ENCODE measurements at places on chromosomes 7 and 10.

DNA sequence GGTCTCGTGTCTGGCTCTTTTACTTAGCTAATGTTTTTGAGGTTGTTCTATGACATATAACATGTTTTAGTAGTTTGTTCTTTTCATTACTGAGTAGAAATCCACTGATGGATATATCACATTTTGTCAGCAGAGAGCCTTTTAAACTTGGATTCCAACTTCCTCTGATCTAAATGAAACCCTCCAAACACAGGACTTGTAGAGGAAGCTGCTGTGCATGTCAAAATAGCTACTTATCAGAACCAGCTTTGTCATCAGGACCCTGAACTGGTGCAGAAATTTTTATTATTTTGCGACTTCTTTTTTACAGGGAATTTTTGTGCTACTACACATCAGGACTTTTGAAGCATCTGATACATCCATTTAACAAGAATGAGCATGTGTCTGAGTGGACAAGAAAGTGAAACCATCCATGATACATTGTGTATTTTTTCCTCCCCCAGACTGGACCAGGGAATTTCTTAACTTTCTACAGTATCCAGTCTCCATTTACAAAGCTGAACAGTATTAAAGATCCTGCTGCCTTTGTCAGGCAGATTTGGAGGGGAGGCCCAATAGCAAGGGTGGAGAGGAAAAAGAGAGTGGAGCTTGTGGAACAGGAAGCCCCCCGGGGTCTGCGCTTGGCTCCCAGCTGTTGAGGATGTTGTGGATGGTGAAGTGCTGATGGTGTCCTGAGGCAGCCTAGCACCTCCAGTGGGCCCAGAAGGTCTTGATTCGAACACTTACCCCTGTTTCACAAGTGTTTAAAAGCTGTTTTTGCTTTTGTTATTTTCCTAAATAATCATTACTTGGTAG, 29.3 kb upstream of the MTPAP start:
- no peak for DNase-seq

DNA sequence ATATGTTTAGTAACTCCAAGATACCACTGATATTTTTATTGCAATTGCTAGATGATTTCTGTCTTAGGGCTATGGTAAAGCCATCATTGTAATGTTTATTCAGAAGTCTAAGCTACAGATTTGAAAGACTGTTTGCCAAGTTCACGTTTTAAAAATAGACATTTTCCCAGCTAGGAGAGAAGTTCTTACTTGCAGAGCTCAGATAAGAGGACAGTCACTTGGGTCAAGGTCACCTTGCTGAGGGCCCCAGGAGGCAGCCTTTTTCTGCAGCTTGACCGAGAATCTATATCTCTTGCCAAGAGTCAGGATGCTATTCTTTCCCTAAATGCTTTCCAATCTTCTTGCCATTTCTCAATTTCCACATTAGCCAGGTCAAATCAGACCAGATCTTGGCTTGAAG, 1011.2 kb downstream of the KCNMA1 start:
- no peak for DNase-seq

GRCh38 chr10:116185199-116185867, 87.7 kb downstream of the GFRA1 start:
- no peak for DNase-seq

- no peak for DNase-seq
Observed at GRCh38 chr10:506451-507354, 182.8 kb downstream of the DIP2C start.

GRCh38 chr7:123096434-123096833, 100.9 kb upstream of the TAS2R16 start:
- DNase-seq = no peak

DNA sequence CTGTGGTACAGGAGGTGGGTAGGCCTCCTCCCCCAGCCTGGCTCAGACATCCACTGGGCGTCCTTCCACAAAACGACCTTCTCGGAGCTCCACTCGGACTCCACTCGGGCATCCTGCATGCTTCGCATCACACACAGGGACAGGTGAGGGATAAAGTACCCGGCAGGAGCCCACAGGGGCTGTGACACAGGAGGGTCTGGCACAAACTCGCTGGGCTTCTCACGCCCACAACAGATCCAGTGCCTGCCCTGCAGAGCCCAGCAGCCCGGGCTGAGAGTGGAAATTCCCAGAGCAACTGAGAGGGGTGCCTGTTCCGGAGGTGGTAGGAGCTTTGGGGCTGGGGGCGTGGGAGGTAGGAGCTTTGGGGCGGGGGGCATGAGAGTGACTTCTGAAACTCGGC, 108.4 kb downstream of the MKI67 start:
- no peak for DNase-seq

GRCh38 chr10:18278181-18278580, 138.0 kb downstream of the CACNB2 start:
- no peak for DNase-seq

GRCh38 chr10:6580279-6581029, 378 bp upstream of the PRKCQ start:
- DNase-seq = peak; percentile 73

DNA sequence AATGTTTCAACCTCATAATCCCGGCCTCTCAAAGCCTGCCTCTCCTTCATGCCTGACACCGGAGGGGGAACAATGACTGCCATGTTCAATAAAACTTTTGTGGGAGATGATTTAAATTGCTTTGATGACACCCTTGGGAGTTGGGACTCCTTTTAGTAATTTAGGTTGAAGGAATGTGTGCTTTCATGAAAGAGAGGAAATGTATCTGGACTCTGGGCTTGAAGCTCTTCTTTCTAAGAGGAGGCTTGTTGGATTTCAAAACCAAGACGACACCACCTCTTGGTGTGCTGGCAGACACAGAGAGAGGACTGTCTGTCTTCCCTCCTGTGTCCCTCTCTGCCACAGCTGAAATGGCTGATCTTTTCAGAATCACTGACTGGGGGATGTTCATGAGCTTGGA, 168.1 kb downstream of the GALNT17 start:
- DNase-seq = no peak

DNA sequence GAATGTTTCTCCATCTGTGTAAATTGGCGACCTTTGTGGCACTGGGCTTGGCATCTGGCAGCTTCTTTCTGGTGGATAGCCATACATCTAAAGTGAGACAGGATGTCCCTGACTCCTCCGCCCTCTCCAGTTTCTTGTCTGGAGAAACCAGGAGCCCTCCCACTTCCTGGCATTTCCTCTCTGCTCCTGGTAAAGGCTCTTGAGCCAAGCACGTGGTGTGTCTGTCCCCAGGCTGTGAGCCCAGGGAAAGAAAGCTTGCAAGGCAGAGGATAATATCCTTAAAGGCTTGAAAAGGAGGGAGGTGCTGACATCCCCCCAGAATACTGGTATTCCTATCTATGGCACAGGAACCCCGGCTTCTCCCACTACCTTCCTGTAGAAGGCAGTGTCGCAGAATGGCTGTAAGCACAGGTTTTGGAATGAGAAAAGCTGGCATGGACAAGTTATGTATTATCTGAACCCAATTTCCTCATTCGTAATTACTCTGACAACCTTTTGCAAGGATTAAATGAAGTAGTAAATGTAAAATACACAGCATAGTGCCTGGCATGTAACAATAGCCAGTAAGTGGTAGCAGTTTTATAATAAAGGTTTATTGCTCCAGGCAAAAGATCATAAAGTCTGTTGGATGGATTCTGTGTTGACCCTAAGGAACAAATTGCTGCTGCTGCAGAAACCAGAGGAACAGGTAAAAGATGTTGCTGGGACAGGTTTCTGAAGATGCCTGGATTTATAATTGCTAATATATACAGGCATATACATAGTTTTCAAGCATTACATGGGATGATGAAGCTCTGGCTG, 11.8 kb upstream of the ACSL5 start:
- DNase-seq = no peak

DNA sequence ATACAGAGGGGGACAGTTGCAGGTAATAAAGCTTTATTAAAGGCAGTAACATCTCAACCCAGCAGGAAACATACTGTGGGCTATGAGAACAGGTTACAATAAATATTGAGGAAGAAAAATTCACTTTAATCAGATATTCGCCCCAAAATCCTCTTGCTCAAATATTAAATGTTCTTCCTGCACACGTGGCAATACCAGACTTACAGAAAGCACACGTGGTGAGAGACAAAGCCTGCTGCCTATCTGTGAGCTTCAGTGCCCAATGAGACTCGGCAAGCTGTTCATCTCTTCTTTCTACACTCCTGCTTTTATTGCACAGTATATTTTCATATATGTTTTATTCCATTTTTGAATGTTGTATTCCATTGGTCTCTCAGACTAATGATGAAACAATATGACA, 113.2 kb downstream of the OR13A1 start:
- no peak for DNase-seq
